ENCODE measurements at places on chromosomes 4 and X.

DNA sequence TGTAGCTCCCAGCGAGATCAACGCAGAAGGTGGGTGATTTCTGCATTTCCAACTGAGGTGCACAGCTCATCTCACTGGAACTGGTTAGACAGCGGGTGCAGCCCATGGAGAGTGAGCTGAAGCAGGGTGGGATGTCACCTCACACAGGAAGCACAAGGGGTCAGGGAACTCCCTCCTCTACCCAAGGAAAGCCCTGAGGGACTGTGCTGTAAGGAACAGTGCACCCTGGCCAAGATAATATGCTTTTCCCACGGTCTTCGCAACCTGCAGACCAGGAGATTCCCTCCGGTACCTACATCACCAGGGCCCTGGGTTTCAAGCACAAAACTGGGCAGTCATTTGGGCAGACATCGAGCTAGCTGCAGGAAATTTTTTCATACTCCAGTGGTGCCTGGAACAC is 216.4 kb upstream of the TET2 start:
- DNase-seq = no peak

- no peak for DNase-seq
Measured at GRCh38 chrX:7347465-7347864, 199.5 kb upstream of the PUDP start.

DNA sequence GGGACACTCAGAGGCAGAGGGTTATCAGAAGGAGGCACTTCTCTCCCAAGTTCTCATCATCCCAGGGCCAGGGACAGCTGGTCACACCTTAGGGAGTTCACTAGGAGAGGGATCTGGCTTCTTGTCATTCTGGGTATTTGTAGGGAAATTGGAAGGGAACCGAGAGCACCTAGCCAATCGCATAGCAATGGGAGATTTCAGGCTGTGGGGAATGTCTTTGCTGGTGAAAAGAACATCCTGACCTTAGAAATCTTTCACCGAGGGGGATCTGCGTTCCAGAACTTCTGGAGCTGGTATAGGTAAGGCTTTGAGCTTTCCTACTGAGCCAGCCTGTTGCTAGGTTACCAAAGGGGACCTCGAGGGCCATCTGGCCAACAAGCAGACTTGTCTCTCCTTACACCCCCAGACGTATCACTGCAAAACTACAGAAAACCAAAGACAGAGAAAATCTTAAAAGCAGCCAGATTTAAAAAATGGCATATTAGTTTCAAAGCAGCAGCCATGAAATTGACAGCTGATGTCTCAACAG is 6.8 kb downstream of the HTT-AS start:
- DNase-seq = no peak

DNA sequence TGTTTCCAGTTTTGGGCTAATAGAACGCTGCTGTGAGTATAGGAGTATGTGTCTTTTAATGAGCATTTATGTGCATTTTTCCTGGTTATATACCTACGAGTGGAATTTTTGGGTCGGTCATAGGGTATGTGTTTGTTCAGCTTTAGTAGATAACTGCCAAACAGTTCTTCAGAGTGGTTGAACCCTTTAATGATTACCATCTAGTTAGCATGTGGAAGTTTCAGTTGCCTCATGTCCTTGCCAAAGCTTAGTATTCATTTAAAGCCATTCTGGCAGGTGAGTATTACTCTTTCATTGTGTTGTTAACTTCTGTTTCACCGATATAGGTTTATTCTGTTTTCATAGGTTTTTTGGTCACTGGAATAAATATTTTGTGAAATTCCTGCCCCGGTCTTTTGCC is 229.1 kb downstream of the ARHGAP10 start:
- DNase-seq = no peak

- DNase-seq = no peak
Measured at GRCh38 chr4:155544547-155544946, 122.1 kb upstream of the GUCY1A1 start.

DNA sequence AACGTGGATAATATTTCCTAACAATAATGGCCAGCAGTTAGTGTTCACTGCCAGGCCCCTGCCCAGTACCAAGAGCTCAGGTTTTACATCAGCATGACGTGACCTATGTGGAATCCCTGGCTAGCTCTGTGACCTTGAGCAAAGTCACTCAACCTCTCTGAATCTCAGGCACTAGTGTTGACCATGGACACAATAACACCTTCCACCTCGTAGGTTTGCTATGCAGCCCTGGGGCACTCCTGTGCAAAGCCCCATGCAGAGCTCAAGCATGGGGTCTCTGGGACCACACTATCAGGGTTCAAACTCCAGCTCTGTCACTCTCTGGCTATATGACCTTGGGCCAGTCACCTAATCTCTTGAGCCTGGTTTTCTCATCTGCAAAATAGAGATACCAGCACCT is 38.7 kb upstream of the MSX1 start:
- no peak for DNase-seq

DNA sequence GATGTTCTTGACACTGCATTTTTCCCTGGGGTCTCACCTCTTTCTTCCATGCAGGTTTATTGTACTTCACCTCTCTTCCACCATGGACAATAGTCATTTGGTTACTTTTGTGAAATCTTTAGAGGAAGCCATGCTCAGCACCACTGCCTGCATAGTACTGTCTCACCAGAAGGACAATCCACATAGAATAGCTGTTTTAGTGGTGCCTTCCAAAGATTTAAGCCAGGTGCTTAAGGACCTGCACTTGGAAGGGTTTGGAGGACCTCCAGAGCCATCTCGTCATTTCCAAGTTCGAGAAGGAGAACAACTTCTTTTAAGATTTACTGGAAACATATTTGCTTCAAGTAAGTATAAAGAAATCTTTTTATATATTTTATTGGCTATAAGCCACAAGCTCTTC is 26.7 kb downstream of the DTHD1 start:
- no peak for DNase-seq

DNA sequence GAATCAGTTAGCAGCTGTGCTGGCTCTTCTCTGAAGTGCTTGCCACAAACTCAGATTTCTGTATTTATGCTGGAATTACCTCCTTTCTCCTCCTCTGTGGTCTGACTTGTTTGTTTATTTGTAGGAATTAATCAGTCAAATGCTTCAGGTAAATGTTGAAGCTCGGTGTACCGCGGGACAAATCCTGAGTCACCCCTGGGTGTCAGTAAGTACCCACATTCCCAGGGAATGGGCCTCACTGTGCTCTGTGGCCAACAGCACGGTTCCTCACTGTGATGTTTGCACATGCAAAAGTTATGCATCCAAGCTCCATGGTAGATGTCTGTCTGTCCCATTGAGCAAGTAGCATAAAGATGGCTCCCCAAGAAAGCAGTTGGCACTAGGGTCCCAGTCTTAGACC is 169.9 kb downstream of the DCLK2 start:
- DNase-seq = no peak

- DNase-seq = no peak
Measured at GRCh38 chr4:154120690-154121345, 331.9 kb upstream of the SFRP2 start.

GRCh38 chrX:68061206-68061535 is 372.1 kb downstream of the OPHN1 start:
- DNase-seq = no peak

GRCh38 chrX:71106427-71106826 is at the start of gene CXorf65:
TSS of gene CXorf65 (minus strand) at chrX:71106740. CDS start at chrX:71106556, 184 bp downstream.
- DNase-seq = no peak

DNA sequence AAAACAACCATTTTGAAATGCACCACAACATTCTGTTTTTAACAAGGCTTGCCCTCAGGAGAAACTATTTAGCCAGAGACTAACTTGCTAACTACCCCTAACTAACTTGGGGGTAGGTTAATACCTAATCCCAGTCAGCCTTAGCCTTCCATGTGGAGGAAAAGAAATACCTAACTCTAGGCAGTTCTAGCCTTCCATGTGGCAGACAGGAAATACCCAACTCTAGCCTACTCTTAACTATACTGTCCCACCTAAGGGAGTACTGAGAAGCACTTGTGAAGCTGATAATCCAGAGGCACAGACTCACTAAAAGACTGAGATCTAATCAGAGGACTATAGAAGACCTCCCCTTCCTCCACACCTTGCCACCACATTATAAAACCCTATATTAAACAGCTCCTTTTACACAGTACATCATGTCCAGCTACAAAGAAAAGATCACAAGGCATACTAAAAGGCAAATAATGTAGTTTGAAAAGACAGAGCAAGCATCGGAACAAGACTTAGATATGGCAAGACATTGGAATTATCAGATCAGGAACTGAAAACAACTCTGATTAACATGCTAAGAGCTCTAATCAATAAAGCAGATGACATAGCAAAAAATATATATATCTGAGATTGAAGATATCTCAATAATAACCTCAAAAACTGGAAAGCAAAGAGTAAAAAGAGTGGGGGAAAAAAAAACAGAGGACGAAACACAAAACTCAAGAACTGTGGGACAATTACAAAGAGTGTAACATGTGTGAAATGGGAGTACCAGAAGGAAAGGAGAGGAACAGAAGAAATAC is 52.2 kb downstream of the FRYL start:
- no peak for DNase-seq

DNA sequence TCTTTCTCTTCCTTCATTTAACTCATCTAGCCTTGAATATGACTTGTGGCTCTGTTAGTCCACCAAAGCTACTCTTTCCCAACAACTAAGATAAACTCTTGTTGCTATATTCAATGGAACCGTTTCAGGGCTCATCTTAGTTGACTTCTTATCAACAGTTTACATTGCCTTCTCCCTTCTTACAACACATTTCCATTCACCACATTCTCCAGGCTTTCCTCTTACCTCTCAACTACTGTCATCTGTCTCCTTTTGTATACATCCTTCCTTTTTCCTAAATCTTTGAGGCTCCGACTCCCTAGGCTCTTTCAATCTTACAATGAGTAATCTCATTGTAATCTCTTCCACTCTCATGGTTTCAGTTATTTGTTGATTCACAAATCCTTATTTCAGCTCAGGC is 58.5 kb downstream of the NCAPG start:
- no peak for DNase-seq

DNA sequence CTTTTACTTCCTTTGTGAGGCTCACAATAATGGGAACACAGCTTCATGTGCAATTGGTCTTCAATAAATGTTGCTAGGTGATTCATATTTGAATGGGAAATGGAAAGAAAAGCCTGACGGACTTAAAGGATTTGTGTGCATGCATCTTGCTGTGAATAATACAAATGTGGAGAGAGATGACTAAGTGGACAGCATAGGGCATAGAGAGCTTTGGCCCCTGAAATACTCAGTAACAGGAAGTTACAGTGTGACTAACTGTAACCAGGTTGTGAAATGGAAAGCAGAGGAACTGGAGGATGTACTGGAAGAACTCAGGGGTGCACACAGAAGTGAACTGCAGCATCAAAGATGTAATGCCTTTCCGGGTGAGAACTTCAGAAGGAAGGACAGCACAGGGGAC is 206.7 kb downstream of the MGST2 start:
- DNase-seq = no peak

GRCh38 chr4:102819588-102820365 is 7.6 kb downstream of the UBE2D3 start:
- DNase-seq = no peak

- DNase-seq = no peak
Measured at GRCh38 chrX:107566604-107567262, 61.6 kb upstream of the PRPS1 start.

GRCh38 chrX:19606902-19607301 is 91.6 kb upstream of the MAP3K15 start:
- no peak for DNase-seq

DNA sequence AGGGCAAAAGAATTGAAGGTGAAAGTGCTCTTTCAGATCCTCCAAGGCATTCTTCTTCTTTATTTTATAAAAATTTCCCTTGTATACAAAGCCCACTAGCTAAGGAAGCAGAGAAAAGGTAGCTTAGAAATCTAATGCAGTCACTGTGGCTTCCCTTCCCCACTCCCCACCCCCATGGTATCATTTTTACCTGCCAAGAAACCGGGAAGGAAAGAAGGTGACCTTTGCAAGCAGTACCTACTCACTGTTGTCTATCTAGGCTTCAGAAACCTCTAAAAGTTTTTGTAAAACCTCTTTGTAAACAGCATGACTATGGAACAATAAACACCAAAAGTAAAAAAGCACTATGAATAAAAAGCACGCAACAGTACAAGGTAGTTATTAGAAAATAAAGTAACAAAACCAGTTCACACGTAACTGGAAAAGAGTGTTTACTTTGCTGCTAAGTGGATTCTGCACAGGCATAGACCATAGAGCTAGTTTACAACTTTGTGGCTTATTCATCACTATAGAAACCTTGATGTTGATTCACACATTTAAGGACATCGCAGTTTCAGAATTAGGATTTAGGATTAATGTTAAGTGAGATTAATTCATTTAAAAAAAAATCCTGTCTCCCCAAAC is 109.6 kb upstream of the FTHL17 start:
- DNase-seq = no peak

- no peak for DNase-seq
Measured at GRCh38 chr4:16661813-16662212, 236.6 kb downstream of the LDB2 start.

GRCh38 chr4:121758925-121759568 is 5.9 kb downstream of the SMIM43 start:
- no peak for DNase-seq

Measured in DMS 273 treated with DMSO at 0.1 percent for 48 hours (cell line).